Activated CD8-positive, alpha-beta T cell treated with anti-CD3 and anti-CD28 coated beads, Interleukin-2, amount 10 ng/mL, durations not matched to agents 7 days and 5 days (primary cell): ENCODE measurements at places on chromosomes 16 and 17. TPM values are rescaled to one million over a fixed set of nuclear protein-coding genes. Genes with fewer than 3 reads are reported as not detected.

GRCh38 chr16:22787466-22788192, 26.3 kb upstream of the HS3ST2 start:
- peaks cover 9% of the 10 kb centered on the region for H3K27me3 ChIP-seq
- H3K4me3 ChIP-seq = no peak overlapping the region
- no peaks in the 10 kb centered on the region for H3K36me3 ChIP-seq
- DNase-seq = peak; percentile 27

GRCh38 chr17:66915204-66915611, 49.3 kb upstream of the CACNG4 start:
- no peak for DNase-seq
- H3K27ac ChIP-seq = no peak overlapping the region
- no peaks in the 10 kb centered on the region for H3K27me3 ChIP-seq
- H3K4me3 ChIP-seq = no peak overlapping the region
- no peaks in the 10 kb centered on the region for H3K36me3 ChIP-seq

DNA sequence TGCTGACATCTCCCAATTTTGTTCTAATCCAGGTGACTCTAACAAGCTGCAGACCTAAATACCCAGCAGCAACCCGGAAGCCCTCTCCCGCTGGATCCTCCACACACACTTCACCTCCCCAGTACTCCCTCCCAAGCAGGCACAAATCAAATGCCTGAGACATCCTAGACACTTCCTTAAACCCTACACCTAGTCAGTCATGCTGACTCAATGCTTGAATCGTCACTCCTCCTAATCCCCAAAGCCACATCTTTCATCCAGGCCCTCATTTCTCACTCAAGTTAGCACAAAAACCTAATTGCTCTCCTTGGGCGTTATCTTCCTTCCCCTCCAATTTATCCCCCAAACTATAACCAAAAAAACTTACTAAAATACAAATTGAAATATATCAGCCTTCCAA, 32.7 kb downstream of the CMC2 start:
- H3K27me3 ChIP-seq = no peaks in the 10 kb centered on the region
- H3K36me3 ChIP-seq = peaks cover 28% of the 10 kb centered on the region
- DNase-seq = no peak
- H3K4me3 ChIP-seq = no peak overlapping the region

DNA sequence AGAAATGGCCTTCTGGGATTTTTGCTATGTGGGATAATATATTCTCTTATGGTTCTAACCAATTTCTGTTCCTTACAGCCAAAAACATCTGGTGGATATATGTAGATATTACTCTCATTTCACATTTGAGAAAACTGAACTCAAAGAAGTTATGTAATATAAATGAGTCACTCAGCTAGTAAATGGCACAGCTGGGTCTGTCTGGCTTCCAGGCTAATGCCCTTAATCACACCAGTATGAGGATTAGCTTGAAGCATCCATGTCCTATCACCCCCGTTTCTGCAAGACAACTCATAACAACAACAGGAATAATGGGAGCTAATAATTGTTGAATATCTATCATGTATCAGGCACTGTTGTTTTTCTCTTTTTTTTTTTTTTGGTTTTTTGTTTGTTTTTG, 34.4 kb upstream of the USP7 start:
- H3K27me3 ChIP-seq = no peaks in the 10 kb centered on the region
- H3K4me1 ChIP-seq = no peaks in the 10 kb centered on the region

DNA sequence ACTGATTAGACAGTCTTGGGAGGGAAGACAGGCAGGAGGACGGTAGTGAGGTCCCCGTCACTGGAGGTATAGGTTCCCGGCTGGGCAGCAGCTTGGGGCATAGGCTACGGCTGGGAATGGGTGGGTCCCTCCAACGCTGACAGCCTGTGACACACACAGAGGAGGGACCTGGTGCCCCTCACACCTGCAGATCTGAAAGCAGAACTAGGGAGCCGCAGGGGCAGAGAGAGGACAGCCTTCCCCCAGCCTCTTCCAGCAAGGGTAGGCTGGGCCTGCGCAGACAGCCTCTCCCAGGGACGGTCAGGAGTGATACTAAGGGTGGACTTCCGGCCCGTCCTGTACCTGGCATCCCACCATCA, 2.0 kb downstream of the P2RX1 start:
- no peaks in the 10 kb centered on the region for H3K27me3 ChIP-seq
- H3K4me3 ChIP-seq = no peak overlapping the region
- H3K4me1 ChIP-seq = peaks cover 70% of the 10 kb centered on the region
- H3K36me3 ChIP-seq = no peaks in the 10 kb centered on the region
- no peak for DNase-seq

DNA sequence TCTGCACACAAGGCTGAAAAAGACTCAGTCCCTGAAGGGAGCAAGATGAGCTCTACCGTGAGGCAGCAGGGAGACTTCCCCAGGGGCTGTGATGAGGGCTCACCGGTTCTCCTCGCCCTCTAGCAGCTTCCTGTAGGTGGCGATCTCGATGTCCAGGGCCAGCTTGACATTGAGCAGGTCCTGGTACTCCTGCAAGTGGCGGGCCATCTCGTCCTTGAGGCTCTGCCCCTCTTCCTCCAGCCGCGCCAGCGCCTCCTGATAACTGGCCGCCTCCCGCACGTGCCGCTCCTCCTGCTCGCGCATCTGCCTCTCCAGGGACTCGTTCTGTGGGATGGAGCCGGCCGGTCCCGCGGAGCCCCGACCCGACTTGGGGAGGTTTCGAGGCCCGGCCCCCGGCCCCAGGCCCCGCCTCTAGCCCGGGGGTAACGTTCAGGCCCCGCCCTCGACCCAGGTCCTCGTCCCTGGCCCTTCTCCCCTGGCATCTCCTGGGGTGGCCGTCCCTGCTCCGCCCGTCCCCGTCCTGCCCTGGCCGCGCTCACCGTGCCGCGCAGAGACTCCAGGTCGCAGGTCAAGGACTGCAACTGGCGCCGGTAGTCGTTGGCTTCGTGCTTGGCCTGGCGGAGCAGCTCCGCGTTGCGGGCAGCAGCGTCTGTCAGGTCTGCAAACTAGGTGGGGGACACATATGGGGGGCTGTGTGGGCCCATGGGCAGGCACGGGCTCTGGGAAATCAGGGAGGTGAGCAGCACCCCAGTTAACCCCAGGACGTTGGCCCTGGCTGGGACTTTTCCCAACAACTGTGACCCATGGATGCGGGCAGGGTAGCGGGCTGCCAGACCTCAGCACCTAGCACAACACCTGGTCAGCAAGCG, 3.9 kb downstream of the GFAP start:
- peaks cover 17% of the 10 kb centered on the region for H3K4me1 ChIP-seq
- H3K27ac ChIP-seq = no peak overlapping the region
- no peaks in the 10 kb centered on the region for H3K36me3 ChIP-seq
- DNase-seq = peak; percentile 72
- no peak overlapping the region for H3K4me3 ChIP-seq
- peaks cover 33% of the 10 kb centered on the region for H3K27me3 ChIP-seq

- H3K27ac ChIP-seq = peak overlapping the region; percentile 21
- H3K4me1 ChIP-seq = peaks cover 27% of the 10 kb centered on the region
- no peak overlapping the region for H3K4me3 ChIP-seq
- H3K27me3 ChIP-seq = no peaks in the 10 kb centered on the region
These were observed 8.0 kb downstream of the FBXO31 start for GRCh38 chr16:87375426-87376135.

DNA sequence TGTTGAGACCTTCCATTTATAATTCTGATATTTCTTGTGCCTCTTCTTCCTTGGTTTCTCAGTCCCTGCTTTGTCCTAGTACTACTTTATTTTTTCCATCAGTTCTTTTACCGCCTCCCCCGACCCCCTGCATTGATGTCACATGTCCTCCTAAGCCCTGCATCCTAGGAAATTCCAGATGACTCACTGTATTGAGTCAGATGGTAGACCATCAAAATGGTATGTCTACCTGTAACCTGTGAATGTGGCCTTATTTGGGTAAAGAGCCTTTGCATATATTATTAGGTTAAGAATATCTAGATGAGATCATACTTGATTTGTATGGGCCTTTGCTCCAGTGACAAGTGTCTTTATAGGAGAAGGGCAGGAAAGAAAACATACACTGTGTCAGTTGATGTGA, 515.3 kb upstream of the CA10 start:
- no peaks in the 10 kb centered on the region for H3K36me3 ChIP-seq
- no peak overlapping the region for H3K27ac ChIP-seq
- no peaks in the 10 kb centered on the region for H3K4me1 ChIP-seq
- no peaks in the 10 kb centered on the region for H3K27me3 ChIP-seq
- no peak for DNase-seq

- no peak overlapping the region for H3K4me3 ChIP-seq
- no peaks in the 10 kb centered on the region for H3K27me3 ChIP-seq
- DNase-seq = no peak
- no peak overlapping the region for H3K27ac ChIP-seq
- no peaks in the 10 kb centered on the region for H3K4me1 ChIP-seq
These were observed 173.0 kb upstream of the GOT2 start for GRCh38 chr16:58906981-58907715.

- no peaks in the 10 kb centered on the region for H3K4me1 ChIP-seq
- peak; percentile 33 for DNase-seq
- no peak overlapping the region for H3K27ac ChIP-seq
- peaks cover 3% of the 10 kb centered on the region for H3K27me3 ChIP-seq
These were observed 150.3 kb downstream of the ASIC2 start for GRCh38 chr17:33142705-33143299.

DNA sequence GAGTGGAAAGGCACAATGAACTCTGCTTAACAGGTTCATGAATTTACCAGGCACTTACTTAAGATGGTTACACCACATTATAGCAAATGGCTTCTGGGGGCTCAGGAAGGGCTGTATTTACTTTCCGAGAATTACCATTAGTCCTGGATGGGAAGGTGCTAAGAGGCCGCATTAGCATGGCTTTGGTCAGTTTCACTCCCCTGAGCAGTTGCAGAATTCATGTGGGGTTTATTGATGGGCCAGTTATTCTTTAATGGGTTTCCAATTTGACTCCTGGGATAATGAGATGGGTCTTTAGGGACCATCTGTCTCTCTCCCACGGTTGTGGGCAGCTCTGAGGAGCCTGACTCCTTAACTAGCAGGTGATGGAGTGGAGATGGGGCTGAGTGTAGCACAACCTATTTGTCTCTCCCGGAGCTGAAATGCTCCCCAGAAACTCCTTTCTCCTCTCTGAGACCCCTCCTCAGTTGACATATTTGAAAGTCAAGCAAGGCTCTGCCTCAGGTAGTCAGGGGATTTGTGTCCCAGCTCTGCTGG, 652.5 kb downstream of the HS3ST4 start:
- peaks cover 4% of the 10 kb centered on the region for H3K27me3 ChIP-seq
- DNase-seq = no peak
- no peak overlapping the region for H3K4me3 ChIP-seq
- H3K27ac ChIP-seq = no peak overlapping the region

GRCh38 chr17:37197336-37197735, 178.4 kb upstream of the C17orf78 start:
- no peaks in the 10 kb centered on the region for H3K4me1 ChIP-seq
- no peak for DNase-seq
- peaks cover 14% of the 10 kb centered on the region for H3K36me3 ChIP-seq
- no peak overlapping the region for H3K27ac ChIP-seq

DNA sequence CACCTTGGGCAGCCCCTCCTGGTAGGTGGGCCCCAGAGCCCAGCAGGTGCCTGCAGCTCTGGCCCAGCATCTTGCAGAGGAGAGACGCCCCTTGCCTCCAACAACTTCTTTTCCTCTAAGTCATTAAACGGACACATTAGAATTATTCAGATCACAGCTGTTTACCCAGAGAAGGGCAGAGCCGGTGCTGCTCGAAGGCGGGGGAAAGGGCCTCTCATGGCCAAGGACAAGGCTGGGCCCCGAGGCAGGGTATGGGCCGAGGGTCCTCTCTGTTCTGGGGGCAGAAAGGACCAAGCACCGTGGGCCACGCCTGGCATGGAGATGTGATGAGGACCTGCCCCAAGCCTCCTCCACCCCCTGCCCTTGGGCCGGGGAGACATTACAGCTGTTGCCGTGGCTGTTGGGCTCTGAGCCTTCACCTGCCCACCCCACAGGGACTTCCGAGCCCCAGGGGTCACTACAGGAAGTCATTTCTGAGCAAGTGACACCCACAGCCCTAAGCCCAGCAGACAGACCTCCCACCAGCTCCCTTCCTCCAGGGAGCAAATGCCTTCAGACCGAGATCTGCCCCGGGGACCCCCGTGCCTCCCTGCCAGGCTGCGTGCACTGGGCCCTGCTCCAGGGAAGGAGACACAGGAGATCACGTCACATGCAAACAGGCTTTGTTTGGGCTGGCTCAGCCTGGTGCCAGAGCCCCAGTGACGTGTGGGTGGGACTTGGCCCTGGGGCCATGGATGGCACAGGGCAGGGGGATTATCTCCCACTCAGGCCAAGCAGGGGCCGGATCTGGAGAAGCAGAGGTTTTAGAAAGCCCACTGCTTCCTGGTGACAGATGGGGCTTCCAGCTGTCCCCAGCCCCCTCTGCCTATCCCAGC, 699 bp upstream of the PVALEF start:
- H3K27me3 ChIP-seq = peaks cover 7% of the 10 kb centered on the region
- H3K4me1 ChIP-seq = peaks cover 3% of the 10 kb centered on the region
- DNase-seq = no peak

- no peak for DNase-seq
- H3K27me3 ChIP-seq = no peaks in the 10 kb centered on the region
- H3K4me3 ChIP-seq = no peak overlapping the region
- H3K4me1 ChIP-seq = peaks cover 13% of the 10 kb centered on the region
- H3K36me3 ChIP-seq = no peaks in the 10 kb centered on the region
These were observed 15.0 kb downstream of the ITGB4 start for GRCh38 chr17:75736173-75736835.

- peak overlapping the region; percentile 82 for H3K27ac ChIP-seq
- H3K27me3 ChIP-seq = peaks cover 6% of the 10 kb centered on the region
- peaks cover 21% of the 10 kb centered on the region for H3K36me3 ChIP-seq
- no peak for DNase-seq
These were observed 302 bp downstream of the LITAF start for GRCh38 chr16:11586378-11586855.

GRCh38 chr16:50842013-50842505, 100.2 kb downstream of the CYLD start:
- H3K27me3 ChIP-seq = peaks cover 34% of the 10 kb centered on the region
- no peaks in the 10 kb centered on the region for H3K36me3 ChIP-seq
- H3K4me1 ChIP-seq = peaks cover 16% of the 10 kb centered on the region
- no peak overlapping the region for H3K27ac ChIP-seq
- DNase-seq = no peak

The PRDM7 gene
- total RNA-seq = not detected

The ZNF174 gene
- 12.3 TPM for total RNA-seq

The ZNF469 gene
- total RNA-seq = 0.66 TPM

The STAT5A gene
- 117 TPM for total RNA-seq

The TRAF7 gene
- total RNA-seq = 56.8 TPM

The ZMYND15 gene
- total RNA-seq = not detected

The TNFRSF13B gene
- not detected for total RNA-seq

The DOC2A gene
- total RNA-seq = 0.34 TPM

The PRSS33 gene
- total RNA-seq = not detected

The PTX4 gene
- total RNA-seq = not detected

The OTOP3 gene
- not detected for total RNA-seq

The CETP gene
- total RNA-seq = not detected

The KDM8 gene
- total RNA-seq = 15.0 TPM

The SPEM2 gene
- total RNA-seq = not detected

The CX3CL1 gene
- total RNA-seq = not detected
